ENCODE measurements at places on chromosomes 3 and 15.

DNA sequence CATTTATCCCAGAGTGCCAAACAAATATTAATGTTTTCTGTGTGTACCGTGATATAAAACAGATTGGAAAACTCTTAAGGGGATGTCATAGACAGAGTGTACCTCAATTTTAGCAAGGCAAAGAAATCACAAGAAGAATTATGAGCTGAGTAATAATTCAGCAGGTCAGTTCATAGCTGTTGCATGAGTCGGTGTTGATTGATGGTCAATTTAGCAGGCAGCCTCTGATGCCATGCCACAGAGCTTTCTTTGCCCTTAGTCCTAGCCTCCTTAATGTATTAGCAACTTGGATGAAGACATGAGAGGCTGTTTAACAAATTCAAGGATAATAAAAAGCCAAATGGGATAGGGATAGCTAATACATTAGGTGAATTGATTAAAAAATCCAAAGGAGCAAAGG lies 6.8 kb downstream of the SLC35A5 start:
- DNase-seq = no peak

DNA sequence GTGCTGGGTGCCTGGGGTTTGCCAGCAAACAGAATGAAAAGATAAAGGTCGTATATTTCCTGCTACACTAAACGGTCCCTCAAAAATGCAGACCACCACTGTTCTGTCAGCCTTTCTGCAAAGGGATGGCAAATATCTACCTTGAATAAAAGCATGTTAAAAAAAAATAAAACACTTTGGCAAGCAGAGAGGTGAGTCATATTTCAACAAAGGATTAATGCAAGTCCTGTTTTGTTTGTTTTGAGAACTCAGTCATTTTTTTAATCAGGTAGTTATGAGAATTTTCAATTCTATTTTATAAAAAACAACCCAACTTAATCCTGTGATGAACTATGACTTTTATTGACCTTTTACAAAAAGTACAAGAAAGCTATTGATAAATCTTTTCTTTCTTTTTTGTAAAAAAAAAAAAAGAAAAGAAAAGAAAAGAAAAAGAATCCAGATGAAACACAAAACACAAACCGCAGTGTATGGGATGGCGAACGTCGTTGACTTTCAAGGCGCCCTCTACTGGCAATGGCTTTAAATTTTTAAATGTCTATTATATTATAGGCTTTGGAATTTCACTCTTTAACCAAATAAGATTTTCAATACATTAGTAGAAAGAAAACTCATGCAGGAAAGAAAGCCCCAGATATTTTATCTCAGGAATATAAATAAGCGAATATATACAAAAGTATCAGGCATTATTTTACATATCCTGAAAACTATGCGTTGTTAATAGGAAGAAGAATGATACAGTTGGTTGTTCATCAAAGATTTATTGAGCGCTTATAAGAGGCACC lies 87.8 kb downstream of the NCEH1 start:
- DNase-seq = peak; percentile 14

- DNase-seq = no peak
Observed at GRCh38 chr3:153247331-153248330, 85.6 kb downstream of the RAP2B start.

- no peak for DNase-seq
Observed at GRCh38 chr3:172506094-172506493, 17.1 kb downstream of the TNFSF10 start.

DNA sequence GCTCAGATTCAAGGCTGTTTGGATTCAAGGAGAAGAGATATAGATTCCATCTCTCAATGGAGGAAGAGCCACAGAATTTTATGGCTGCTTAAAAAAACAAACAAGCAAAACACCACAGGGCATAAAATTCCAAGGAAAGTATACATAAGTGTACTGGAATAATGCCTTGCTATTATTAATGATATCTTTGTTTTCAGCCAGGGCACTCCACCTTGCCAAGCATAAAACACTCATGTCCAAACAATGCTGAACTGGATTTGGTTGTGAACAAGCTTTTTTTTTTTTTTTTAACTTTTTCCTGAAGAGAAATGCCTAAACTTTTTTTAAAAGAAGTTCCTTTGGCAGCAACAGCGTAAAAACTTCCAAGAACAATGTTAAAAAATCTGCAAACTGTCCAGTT lies 4.8 kb upstream of the CLSTN2 start:
- DNase-seq = no peak

DNA sequence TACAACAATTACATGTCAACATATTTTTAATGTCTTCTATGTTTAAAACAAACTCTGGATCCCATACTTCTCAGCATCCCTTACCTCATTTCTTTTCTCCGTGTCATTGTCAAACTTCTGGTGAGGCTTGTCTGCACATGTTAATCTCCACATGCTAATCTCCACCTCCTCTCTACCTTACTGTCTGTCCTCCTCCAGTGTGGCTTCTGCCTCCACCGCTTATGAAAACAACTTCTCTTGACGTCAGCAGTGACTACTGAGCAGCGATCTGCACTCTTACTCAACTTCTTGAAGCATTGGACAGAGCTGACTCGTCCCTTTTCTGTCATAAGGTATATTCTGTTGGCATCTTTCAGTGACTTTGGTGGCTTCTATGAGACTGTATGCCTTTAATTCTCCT lies 338.2 kb upstream of the THRB start:
- DNase-seq = no peak

- DNase-seq = no peak
Observed at GRCh38 chr3:14988988-14989394, 41.6 kb downstream of the NR2C2 start.

GRCh38 chr3:84440291-84440690 lies 518.5 kb upstream of the CADM2 start:
- DNase-seq = no peak

DNA sequence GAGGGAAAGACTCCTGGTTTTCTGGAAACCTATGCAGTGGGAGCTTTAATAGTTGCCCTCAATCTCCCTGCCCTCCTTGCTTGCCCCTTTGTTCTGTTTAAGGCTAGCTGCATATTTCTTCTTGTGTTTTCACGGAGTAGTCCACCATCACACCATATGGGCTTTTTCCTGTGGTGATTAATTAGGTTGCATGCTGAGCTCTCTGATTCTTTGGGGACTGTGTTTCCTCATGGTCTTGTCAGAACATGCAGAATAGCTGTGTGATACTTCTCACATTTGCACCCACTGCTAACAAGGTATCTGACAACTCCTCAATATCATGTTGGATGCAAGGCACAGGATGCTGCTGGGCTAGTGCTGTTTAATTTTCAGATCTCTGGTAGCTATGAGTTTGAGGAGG lies 139.6 kb downstream of the PTPRG start:
- no peak for DNase-seq

- DNase-seq = no peak
Observed at GRCh38 chr15:36484038-36484778, 95.2 kb upstream of the CDIN1 start.

GRCh38 chr3:142056656-142057330 lies 92.6 kb downstream of the TFDP2 start:
- DNase-seq = no peak

DNA sequence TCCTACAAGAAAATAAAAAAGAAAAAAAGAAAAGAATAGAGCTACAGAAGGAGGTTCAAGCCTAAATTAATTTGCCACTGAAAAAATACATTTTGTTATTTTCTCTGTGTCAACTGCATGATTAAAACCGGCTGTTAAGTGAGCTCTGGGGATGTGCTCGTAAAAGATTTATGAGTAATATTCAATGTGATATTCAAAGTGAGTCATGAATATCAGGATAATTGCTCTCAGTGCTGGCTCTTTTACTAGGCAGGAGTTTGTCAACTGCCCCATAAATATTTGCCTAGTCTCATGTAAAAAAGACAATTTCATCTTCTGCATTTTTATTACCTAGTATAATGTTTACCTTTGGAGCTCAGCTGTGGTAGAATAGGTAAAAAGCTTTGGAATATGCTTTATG lies 78.9 kb downstream of the CDIN1 start:
- no peak for DNase-seq

DNA sequence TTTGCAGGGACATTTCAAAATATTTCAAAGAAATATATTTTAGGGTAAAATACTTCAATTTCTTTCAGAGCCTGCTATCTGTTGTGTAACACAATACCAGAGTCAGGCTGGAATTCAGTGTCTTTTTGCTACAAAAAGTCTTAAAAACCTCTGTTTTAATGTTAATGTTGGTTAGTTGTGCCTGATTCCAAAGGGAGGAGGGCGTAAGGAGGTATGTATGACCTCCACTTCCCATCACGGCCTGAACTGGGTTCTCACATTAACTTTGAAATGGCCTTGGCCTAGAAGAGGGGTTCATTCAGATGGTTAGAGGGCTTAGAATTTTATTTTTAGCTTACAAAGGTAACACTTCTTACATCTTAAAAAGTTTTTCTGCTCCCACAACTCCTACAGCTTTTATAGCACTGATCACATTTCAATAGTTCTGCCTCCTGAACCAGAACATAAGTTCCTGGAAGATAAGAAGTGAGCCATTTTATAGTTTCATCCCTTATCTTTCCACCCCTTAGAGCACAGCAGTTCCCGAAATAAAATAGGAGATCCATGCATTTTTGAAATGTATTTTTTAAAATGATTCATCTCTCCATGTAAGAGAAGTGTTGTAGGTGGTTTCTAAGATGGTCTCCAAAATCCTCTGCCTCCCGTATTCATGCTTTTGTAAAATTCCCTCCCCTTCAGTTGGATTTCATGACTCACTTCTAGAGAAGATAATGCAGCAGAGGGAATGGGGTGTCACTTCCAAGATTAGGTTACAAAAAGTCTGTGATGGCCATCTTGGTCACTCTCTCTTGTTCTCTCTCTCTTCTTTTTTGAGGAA lies 543.1 kb upstream of the NECTIN3 start:
- DNase-seq = no peak

DNA sequence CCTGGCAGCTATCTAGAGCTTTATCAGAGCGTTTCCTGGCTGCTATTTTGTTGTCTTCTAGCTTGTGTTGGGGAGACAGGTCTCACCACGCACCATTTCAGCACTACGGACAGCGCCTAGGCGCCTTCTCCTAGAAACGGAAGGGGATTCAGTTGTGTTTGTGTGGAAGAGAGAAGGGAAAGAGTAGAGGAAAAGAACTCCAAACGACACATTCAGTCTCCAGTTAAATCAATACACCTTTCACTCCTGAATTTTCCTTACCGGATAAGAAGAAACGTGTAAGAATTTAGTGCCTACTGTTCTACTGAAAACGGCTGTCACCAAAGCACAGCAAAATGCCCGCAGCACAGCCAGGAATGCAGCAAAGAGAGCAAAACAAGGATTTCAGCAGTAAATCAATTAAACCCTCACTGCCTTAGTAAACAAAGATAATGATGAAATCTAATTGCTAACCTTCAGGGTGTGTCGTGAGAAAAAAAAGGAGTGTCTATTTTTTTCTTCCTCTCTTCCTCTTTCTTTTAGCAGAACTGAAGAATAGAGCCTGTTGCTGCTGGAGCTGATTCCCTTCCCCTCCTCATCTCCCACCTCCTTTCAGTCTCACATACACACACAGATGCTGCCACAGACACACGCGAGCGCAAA lies 412 bp upstream of the CTXN2 start:
- no peak for DNase-seq

DNA sequence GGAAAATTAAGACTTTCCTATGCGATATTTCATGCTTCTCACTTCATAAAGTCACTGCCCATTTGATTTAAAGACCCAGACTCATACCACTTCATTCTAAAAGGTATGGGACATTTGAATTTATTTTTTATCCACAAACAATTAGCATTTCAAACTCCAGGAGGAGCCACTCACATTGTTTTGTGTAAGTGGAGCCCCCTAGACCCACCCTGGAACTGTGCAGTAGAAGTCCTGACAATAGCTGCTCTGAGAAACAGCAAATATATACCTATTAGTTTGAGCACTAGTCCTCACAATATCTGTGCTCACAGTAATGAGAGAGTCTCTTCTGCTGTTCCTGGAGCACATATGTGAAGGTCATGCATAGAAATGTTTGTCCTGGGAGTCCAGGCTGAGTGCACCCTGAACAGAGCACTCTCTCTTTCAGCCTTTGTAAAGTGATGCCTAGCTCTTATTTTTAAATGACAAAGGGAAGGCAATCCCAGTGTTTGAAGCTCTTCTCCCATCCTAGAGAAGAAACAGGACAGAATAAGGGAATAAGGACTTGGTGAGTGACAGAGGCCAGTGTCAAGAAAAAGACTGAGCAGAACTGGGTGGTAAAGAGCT lies 127.5 kb upstream of the STRIT1 start:
- no peak for DNase-seq

DNA sequence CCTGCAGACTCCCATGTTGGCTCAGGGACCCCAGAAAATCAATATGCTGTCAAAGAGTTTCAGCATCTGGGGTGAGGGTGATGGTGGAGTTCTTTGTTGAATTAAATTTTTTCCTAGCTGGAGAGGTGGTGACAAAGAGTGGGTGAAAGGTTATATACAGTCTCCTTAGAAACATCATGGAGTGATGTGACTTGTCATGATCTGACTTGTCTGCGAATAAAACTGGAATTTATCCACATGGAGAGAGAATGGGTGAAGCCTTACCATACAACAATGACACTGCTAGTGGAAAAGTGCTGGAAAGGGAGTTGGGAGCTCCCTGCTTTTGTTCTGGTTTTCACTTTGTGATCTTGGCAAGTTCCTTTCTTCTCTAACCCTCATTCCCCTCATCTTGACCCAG lies 75.0 kb downstream of the ARNT2 start:
- no peak for DNase-seq

- DNase-seq = no peak
Observed at GRCh38 chr3:71491154-71491752, 92.3 kb downstream of the FOXP1 start.

DNA sequence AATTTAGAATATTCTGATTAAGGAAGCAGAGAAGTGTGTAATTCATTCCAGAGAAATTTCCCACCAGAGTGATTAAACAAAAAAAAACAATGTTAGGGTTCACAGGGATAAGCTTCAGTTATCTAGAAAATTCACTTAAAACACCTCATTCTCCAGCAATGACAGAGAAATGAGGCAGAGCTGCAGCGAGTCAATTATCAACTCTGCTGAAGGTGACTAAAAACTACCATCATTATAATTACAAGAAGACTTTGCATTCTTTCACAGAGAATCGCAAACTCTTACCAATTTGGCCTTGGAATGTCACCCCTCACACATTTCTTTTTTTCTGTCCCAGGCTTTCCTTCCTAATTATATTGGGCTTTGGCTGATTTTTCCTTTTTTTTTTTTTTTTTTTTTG lies 117.1 kb downstream of the RAB11A start:
- no peak for DNase-seq

GRCh38 chr15:64515196-64515595 lies 54.8 kb downstream of the ZNF609 start:
- no peak for DNase-seq

- DNase-seq = no peak
Observed at GRCh38 chr15:68205558-68205944, 419 bp upstream of the CALML4 start.

DNA sequence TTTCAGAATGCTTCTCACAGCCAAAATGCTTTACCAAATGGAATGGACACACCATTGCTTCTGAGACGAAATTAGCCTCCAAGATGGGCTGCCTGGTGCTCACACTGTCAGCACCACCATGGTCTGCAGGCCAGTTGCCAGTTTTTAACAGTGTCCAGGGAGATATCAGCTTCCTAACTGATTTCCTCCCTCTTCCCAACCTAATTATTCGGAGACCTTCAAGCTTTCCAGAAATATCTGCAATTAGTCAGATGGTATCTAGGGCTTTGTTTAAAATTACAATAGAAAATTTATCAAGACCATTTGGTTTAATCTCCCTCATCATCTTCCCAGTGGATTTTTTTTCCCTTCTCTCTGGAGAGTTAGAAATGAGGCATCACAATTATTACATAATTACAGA lies 287.5 kb downstream of the ZPLD1 start:
- no peak for DNase-seq

GRCh38 chr3:131551761-131552160 lies 49.0 kb upstream of the MRPL3 start:
- no peak for DNase-seq

- DNase-seq = no peak
Observed at GRCh38 chr3:51379746-51380455, 5.2 kb upstream of the MANF start.

All from stimulated activated CD8-positive, alpha-beta memory T cell treated with anti-CD3 and anti-CD28 coated beads, Interleukin-2, amount 100 ng/mL, for 1 hour (primary cell).